Lung microvascular endothelial cell (primary cell): ENCODE measurements at places on chromosomes 3 and 15.

DNA sequence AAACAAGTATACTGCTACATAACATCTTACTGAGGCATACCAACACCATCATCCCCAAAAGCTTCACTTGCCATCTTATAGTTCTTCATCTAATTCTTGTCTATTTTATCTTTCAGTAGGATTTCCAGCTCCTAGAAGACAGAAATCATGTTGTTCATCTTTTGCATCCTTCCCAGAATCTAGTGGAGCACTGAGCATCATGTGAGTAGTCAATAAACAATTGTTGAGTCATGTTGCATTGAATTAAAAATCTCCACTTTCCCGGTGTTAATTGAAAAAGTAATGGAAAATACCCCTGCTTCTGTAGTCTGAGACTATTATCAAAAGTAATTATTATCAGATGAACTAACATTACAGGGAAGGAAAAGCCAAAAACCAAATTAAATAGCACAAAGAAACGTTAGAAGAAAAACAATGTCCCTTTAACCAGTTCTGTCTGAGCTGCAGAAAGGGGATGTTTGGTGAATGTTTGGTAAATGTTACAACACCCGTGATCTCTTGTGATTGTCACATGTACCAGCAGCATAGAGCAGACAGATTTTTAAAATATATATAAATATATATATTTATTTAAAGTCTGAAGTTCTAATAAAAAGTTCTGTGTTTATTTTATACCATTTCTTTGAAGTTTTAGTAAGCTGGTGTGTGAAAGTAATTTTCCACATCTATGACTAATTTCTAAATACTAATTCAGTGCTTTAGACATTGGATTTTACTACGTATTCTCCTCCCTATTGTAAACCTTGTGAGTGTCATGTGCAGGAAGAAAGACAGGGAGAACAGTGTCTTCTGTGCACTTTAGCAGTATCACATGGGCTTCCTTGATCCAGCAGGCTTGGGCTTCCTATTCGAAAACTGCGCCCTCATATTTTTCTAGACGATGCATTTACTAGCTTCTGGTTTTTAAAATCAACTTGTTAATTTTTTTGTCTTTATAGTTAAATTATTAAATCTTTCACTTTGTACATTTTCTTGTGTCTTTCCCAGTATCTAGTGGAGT is 85.6 kb downstream of the RAP2B start:
- no peak for DNase-seq

DNA sequence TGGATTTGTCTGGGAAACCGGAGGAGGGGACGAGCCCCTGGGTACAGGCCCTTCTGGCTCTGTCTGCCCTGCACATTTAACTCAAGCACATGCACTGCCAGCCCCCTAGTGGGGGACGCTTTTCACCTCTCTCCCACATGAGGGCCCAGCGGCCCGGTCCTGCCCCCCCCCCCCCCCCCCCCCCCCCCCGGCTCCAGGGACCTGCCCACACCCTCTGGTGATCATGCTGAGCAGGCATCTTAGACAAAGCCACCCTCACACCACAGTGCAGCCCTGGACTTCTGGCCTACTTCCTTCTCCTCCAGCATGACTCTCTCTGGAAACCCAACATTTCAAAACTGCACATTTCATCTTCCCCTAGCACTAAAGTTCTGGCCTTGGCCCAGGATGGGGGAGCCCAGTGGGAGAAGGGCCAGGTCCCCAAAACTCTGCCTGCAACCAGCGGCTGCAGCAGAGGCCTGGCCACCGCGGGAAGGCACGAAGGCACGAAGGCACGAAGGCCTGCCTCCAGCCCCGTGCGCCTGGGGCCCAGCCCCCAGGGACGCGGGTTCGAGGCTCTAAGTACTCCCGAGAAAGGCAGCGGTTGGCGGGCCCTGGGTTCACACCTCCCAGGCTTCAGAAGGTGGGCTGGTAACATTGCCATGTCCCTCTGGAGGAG is 14.1 kb downstream of the KLF15 start:
- DNase-seq = no peak

DNA sequence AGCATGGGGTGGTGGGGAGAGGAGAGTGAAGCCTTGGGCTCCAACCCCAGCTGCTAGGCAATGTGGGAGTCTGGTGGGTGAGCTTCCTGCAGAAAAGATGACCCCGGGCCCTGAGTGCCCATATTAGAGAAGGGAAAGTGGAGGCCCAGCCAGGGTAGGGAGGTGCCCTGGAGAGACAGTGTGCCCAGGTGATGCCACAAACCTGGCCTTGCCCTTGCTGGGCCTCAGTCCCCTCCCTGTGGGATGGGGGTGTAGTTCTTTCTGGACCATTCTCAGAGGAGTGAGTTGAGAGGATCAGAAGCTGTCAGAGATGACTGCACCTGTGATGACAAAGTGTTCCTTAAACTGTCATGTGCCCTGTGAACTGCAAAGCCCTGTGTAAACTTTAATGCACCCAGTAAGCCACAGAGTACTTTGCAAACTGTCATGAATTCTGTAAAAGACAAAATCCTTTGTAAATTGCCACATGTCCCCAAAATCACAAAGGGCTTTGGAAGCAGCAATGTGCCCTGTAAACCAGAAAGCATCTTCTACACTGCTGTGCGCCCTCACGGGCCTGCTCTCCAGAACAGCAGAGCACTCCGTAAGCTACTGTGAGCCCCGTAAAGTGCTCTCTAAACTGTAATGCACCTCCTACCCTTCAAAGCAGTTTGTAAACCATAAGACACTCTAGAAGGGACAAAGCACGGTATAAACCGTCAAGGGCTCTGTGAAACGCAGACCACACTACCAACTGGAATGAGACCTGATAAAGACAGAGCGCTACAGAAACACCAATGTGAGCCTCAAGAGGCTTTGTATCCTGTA is 51.3 kb upstream of the FGD5 start:
- no peak for DNase-seq

- no peak for DNase-seq
Observed at GRCh38 chr3:95721938-95722337, 1092.5 kb upstream of the EPHA6 start.

- no peak for DNase-seq
Observed at GRCh38 chr3:159634483-159634882, 354.2 kb upstream of the IL12A start.

DNA sequence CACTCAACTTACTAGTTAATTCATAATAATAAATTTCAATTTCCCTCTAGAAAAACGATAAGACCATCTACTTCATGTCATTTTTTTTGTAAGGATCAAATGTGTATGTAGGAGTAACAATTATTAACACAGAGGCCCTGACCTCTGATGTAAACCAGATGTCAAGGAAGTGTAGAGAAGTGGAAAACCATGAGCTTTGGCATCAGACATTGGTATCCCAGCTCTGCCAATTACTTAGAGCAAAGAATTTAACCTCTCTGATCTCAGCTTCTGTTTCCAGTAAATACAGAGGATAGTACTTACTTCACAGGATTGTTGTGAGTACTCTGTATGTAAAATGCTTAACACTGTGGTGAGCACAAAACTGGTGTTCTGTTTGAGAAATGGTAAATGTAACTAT is 17.5 kb downstream of the AQR start:
- DNase-seq = no peak

- no peak for DNase-seq
Observed at GRCh38 chr15:71463156-71463665, 347.1 kb upstream of the NR2E3 start.

GRCh38 chr15:99168601-99169580 is 64.0 kb downstream of the SYNM start:
- no peak for DNase-seq

- DNase-seq = no peak
Observed at GRCh38 chr3:116020495-116020894, 397.2 kb downstream of the GAP43 start.

- no peak for DNase-seq
Observed at GRCh38 chr3:8518138-8518537, 16.5 kb downstream of the LMCD1 start.

GRCh38 chr15:37015451-37015850 is 84.9 kb downstream of the MEIS2 start:
- no peak for DNase-seq

DNA sequence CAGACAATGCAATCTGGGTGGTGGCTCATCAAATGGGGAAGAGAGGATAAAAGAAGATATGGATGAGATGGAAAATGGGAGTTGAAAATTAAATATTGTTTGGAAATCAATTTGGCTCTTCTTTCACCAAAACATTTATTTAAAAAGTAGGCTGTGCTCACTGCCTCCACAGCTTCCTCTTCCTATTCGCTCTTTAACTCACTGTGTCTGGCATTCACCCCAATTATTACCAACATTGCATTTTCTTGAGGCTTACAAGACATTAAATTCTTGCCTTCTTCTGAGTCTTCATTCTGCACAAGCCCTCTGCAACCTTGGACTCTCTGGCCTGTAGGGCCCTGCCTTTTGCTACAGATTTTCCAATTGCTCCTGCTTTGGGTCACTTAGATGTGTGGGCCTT is 52.9 kb upstream of the TSPAN3 start:
- no peak for DNase-seq

- no peak for DNase-seq
Observed at GRCh38 chr15:85116925-85117646, 135.4 kb downstream of the PDE8A start.

DNA sequence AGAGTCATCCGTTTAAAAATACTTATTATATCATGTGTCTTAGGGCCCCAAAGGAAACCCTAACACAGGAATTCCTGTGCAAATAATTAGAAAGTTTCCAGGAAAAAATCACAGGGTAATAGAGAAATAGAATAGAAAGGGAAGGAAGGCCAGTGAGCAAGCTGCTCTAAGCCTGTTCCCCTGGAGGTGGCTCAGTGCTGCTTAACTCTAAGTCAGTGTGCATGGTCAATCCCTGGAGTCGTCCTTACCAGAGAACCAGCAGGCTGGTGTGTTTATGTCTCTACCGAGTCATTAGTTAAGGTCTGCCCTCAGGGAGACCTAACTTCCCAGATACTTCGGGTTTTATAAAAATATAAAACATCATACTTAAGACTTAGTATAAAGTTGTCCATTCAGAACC is 21.0 kb upstream of the MCF2L2 start:
- DNase-seq = peak; percentile 68

- DNase-seq = no peak
Observed at GRCh38 chr15:58595516-58596263, 153.8 kb downstream of the ADAM10 start.

DNA sequence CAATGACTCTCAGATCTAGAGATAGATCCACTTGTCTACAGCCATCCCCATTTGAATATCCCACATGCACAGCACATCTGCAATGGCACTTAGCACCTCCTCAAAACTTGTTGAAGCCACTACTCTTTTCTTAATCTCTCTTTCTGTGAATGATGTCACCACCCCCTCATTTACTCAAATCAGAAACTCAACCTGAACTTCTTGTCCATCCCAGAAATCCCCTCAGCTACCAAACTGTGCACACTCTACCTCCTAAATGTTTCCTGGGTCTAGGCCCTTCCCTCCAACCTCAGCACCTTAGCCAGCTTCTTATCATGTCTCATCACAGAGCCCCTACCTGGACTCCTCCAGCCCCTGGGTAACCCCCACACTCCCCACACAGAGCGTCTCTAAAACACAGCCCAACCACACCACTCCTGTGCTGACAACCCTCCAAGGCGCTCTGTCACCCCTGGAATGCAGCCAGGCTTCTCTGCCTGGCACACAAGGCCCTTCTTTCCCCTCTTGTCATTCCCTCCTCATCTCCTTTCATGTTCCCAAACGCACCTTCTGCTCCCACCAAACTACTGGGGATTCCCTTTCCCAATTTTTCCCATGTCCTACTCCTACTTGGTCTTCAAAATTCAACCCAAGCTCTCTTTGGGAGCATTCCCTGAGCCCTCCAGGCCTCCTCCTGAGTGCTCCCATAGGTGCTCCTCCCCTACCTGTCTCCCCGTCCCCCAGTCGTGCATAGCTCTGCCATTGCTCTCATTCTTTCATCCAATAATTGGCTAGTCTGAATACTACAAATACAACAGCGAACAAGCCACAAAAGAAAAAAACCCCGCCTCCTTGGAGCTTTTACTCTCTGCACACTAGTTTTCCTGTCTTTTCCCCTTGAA is 39.8 kb upstream of the ZBTB38 start:
- DNase-seq = no peak

GRCh38 chr3:24135280-24135679 is 190.2 kb downstream of the NR1D2 start:
- no peak for DNase-seq

- peak; percentile 18 for DNase-seq
Observed at GRCh38 chr3:98612587-98612986, 19.2 kb upstream of the CPOX start.

GRCh38 chr3:84292128-84292527 is 666.7 kb upstream of the CADM2 start:
- no peak for DNase-seq

GRCh38 chr3:40464339-40465110 is 7.4 kb downstream of the RPL14 start:
- no peak for DNase-seq

GRCh38 chr3:125119752-125120378 is 64.1 kb upstream of the HEG1 start:
- DNase-seq = no peak

DNA sequence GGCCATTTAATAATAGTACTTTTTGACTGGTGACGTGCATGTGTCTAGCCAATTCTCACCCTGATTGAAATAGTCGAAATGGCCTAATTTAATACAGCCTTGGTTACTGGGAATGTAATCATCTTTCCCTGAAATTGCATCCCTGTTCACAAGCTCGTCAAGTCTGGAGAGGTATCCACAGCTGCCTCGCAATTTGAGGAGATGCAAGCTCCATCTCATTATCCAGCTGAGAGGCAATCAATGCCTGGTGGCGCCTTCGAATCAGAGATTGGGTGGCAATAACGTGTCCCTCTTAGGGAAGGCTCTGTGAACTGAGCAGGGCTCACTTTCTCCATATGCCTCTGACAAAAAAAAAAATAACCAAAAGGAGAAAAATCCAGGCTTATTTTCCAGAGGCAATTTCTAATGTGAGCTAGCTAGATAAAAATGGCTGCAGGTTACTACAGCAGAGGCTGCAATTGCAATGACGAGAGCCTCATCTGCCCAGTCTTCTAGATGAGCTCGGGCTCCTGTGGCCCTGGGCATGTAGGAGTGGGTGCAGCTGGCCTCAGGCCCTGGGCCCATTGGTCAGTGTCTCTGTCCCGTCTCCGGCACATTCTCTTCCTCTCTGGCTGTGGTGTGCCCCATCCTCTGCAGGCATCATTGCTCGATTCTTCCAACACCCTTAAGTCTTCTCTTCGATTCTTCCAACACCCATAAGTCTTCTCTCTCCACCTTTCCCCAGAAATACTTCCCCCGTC is 487.5 kb downstream of the GABRG3 start:
- DNase-seq = no peak

- no peak for DNase-seq
Observed at GRCh38 chr15:59611276-59612260, at the start of gene GCNT3. TSS of gene GCNT3 (plus strand) at chr15:59611783. CDS start at chr15:59618239, 6,456 bp downstream.

GRCh38 chr3:52150860-52151259 is 3.4 kb downstream of the POC1A start:
- no peak for DNase-seq
